ENCODE measurements at places on chromosomes 1 and 21. TPM values are rescaled to one million over a fixed set of nuclear protein-coding genes. Genes with fewer than 3 reads are reported as not detected.
A peak's percentile ranks its signal among the peaks of the same experiment; 100 is the strongest.

ELAPOR1 gene
- total RNA-seq, result 0.75 TPM

DNA sequence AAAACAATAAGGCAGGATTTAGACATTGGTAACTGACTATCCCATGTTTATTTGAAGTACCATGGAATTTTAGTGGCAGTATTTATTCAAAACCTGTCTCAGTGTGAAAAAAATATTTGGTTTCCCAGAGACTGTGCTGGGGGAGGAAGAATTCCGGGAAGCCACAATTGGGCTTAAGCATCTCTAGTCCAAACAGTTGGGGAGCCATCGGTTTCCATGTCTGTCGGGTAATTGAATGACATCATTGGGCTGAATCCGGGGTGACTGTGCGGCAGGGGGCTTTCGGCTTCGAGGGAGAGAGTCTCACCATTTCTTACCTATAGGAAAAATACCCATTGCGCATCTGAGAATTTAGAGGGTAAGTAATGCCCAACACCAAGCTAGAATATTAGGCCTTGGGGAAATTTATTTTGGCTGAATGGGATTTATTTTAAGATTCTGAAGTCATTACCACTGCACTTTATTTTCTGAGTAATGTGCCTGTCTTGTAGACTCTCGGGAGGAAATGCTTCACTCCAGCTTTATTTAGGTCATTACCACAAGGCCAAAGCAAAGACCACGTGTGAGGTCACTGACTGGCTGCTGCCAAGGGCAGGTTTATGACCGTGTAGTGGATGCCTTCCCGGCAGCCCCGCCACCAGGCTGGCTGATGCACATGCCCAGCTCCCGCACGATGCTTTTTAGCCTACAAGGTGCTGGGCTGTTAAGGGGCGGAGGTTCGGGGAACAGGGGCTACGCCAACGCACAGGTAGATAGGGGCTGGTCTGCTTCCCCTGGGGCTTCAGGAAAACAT, 23.1 kb upstream of the UMODL1 start:
- no peak for DNase-seq

- no peak for DNase-seq
Measured at GRCh38 chr1:118021668-118022067, 92.1 kb downstream of the WDR3 start.

GRCh38 chr1:168634951-168635532, 58.6 kb downstream of the XCL1 start:
- no peak for DNase-seq

SHC1 gene
- total RNA-seq, result 187 TPM

DNA sequence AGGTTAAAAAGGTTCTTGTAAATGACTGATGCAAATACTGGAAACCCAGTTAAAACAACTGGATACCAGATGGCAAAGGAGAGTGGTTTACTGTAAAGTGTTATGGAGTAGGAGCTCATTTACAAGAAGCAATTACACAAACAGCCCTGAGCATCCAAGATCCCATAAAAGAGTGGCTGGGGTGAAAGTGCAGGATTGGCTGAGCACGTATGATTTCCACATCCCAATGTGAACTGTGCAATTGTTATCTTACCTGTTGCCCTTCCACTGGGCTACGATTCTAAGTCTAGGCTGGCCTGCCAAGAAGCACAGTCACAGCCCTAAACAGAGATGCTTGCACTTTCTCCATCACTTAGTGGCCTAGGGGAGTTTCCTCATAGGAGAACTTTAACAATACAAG, 277.6 kb upstream of the RUNX1 start:
- no peak for DNase-seq

DNA sequence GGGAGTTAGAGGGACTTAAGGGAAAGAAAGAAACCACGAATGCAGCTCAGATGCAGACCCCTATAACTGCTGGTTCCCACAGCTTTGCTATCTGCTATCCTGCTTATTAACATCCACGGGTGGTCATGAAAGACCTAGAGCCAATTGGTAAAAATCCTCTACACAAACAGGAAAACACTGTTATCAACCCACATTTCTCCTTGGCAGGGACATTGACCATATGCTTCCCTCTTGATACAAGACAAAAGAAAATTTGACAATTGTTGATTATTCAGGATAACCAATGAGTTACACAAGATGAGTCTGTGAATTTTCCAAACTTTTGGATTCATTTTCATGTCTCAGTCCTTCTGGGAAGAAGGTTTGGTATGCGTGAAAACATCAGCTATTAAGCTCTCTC, 90.4 kb downstream of the TIAM1 start:
- DNase-seq, result no peak

DMRTA2 gene
- total RNA-seq, result not detected

DNA sequence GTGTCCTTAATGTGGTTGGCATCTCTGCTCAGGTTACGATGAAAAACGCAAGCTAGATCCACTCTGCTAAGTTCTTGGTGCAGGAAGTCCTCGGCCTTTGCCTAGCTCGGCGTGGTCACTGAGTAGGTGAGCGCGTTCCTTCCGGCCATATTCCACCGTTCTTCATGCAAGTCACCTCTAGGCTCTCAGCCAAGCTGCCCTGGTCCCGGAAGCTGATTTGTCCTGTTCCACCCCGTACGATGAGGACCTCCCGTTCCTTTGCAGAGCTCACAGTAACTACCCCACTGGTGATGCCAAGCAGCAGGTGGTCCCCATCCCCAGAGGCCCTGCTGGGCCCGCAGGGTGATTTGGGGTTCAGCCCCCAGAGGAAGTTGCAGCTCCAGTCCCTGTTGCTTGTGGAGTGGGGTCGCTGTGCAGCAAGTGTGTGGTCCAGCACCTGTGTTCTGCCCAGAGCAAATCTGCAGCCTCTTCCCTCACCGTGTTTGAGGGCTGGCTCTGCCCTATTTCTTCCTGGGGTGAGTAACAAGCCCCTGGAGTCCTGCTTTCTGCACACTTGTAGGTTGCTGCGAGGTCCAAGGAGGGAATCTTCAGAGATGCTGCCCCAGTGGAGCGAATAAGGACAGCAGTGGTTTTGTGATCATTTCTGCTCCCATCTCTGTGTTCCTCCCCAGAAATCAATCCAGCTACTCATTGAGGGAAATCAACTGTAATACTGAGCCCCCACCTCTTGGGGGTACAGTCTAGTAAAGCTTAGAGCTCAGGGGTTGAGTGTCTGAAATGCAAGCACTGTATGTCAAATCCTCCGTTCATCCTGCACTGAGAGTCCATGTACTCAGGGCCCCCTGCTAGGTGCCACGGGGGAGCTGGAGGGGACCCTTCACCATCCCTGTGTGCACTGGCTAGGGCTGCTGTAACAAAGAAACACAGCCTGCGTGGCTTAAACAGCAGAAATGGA, 2.3 kb downstream of the UMODL1 start:
- DNase-seq, result no peak

- no peak for DNase-seq
Measured at GRCh38 chr1:161094481-161094880, 3.7 kb upstream of the KLHDC9 start.

NEXN gene
- 5.3 TPM for total RNA-seq

PLA2G2D gene
- not detected for total RNA-seq

GRCh38 chr1:202834771-202835547, 24.2 kb downstream of the PCAT6 start:
- peak; percentile 45 for DNase-seq

DNA sequence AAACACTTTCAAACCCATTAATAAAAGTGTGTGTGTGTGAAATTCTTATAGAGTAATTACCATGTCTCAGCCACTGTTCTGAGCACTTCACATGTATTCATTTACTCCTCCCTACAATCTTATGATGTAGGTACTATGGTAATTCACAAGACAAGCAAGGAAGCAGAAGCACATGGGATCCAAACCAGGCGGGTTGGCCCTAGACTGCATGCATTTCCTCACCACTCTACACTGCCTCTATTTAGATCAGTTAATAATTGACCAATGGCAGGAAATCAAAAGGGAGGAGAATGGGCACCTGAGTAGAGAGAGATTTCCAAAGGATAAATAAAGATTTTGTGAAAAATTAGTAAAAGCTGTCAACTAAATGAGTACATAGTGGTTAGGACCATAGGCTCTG, 15.7 kb downstream of the MAP3K21 start:
- DNase-seq, result no peak

DNA sequence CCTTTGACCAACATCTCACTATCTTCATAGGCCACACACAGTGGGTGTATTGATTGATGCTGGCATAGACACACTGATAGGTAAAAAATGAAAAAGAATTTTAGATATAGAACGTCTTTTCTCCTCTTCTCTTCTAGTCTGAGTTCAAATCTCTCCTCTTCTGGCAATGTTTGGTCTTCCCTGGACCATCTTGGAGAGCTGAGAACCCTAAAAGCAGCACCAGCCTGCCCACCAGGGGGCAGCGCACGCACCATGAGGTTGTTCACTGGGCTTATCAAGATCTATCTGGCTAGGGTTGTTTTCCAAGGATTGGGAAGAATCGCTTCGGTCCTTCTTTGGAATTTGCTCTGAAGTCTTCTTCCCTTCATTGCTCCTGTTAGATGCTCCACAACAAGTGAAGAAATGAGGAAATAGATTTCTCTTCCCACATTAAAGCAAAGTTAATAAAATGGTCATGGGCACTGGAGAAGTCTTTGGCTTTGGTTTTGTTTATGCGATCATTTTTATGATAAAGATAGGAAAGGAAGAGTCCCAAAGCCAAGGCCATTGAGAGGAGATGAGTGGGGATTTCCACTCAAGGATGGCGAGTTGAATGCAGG, 104.0 kb upstream of the OLIG2 start:
- DNase-seq, result no peak

DNA sequence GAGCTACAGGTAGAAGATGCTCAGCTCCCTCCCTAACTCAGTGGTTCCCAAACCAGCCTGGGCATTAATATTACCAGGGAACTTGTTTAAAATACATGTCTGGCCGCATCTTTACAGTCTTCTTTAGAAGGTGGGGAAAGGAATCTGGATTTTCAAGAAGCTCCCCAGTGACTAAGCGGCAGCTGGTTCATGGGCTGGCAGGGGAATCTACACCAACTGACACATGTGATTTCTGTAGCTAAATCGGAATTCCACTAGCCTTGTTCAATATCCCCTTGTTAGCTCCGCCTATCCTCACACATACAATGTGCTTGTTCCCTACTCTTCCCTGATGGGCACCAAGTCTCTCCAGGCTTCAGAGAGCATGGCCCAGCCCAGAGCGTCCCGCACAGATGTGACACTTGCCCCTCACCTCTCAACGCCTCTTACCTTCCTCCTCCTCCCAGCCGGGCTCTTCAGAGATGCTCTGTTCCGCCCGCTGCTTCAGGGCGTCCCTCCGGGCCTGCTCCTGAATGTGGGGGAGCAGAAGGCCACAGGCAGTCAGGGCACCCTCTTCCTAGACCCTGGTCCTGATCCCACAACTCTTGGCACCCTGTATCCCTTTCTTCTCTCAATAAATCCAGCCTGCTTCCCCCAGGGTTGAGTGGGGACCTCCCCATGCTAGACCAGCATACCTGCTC, 15.3 kb downstream of the TSSK3 start:
- DNase-seq, result peak; percentile 42

DNA sequence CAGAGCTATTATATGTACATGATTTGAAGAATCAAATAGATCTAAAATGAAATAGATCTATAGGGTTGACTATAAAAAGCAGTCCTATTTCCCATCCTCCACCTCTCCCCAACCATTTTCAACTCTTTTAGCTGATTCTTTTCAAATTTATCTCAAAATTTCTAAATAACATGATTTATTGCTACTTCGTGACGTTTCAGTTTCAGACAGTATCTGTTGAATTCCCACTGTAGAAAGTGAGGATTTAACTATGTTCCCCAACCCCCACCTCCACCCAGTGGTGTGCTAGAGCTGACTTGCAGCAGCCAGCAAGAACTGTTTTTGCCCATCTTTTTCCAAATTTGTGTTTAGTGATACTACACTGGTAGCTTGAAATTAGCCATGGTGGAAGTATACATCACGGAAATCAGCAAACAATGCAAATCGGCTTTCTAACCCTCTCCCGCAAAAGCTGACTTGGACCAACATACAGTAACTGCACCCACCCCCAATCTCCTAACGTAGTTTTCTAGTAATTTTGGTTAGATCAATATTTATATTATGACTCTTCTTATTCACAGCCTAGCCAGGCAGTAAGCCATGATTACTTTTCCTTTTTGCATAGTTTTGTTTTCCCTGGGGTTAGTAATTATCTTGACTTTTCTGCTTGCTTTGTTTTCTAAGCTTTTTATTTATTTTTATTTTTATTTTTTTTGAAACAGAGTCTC, 10.9 kb downstream of the SEMA4A start:
- DNase-seq, result no peak

NCAM2 gene
- total RNA-seq, result not detected

DNA sequence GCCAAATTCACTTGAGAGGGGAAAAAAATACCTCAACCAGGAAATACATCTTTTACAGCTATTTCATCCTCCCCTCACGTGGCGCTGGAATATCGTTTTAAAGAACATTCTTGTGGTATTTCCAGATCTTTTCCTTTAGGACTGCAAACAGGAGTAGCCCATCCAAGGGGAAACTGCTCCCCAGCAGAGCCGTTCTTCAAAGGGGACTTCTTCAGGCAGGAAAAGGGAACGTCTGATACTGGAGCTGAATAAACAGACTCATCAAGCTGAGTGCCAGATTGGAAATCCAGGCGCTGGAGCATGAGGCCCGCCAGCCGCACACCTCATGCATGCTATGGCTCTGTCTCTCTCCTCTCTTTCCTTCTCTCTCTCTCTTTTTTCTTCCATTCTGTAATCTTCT, 34.0 kb upstream of the PROX1 start:
- DNase-seq, result no peak

RAB3GAP2 gene
- 27.1 TPM for total RNA-seq

GRCh38 chr1:233668146-233668724, 54.3 kb downstream of the KCNK1 start:
- no peak for DNase-seq

GRCh38 chr1:26274801-26275425, 5.0 kb upstream of the SH3BGRL3 start:
- peak; percentile 89 for DNase-seq

DNA sequence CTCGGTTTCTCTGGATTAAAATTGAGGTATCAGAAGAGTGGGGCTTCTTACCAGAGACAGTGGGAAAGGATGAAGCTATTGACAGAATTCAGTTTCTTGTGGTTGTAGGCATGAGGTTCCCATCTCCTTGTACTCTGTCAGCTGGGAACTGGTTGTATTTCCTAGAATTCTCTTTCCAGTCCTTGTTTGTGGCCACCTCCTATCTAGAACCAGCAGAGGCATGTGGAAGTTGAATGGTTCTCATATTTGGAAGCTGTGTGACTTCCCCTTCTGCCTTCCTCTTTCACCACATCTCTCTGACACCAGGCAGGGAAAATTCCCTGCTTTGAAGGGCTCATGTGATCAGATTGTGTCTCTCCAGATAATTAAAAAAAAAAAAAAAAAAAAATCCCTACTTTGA, 457.7 kb upstream of the ADAMTS5 start:
- peak; percentile 36 for DNase-seq

GRCh38 chr1:156862997-156863599, 2.4 kb downstream of the NTRK1 start:
- peak; percentile 23 for DNase-seq

PAX7 gene
- total RNA-seq, result not detected

- no peak for DNase-seq
Measured at GRCh38 chr1:235088430-235088829, 40.2 kb downstream of the TOMM20 start.

CD101 gene
- 0.44 TPM for total RNA-seq
